ENCODE measurements at places on chromosomes 3 and 15.

DNA sequence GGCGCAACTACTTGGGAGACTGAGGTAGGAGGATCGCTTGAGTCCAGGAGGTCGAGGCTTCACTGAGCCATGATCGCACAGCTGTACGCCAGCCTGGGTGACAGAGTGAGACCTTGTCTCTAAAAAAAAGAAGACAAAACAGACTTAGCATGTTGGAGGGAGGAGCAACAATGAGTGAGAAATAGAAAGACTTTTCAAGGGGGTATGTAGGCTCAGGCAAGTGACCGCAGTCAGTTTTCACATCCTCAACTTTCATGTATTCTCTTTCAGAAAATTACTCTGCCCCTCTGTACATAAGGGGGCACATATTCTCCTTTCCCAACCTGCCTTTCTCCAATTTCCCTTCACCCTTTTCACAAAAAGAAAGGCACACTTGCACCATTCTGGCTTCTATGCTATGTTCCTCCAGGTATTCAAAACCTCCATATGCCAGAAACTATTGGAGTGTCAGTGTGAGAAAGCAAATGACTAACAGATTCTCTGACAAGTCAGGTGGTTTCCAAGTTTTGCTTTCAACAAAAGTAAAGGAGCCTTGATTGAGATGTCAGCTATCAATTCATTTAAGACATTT lies 7.6 kb downstream of the NSUN3 start:
- no peak for DNase-seq

DNA sequence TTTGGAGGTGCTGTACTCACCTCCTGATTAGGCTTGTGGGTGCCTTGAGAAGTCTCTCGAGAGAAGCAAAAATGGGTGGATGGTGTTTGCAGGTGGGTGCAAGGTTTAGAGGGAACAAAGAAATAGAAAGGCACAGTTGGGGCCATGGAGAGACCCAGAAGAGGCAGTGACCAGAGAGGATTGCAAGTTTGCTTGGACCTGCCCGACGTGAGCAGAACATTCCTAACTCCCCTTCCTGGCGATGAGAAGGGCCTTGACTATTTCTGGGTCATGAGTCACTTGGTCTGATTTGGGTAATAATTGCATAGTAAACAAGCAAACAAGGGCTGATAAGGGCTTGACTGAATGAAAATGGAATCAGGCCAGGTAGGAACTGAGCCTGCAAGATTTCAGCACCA lies 7.0 kb upstream of the CTSH start:
- DNase-seq, result no peak

DNA sequence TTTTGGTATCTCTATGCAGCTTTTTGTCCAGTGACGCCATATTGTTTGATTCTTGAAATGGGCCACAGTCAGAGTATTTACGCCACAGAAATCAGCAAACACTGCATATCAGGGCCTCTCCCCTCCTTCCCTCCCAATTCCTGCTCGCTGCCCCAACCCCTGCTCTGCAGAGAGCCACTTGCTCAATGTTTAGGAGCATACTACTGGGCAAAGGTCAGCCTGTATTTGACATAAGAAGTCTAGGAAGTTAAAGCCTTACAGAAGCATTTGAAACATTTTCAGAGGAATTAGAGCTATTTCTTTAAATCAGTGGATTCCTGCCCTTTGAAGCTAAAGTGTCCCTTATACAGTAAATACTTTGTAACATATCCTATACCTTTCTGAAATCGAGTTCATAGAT lies 17.4 kb upstream of the RARB start:
- no peak for DNase-seq

GRCh38 chr3:36193448-36193847 lies 186.9 kb upstream of the STAC start:
- DNase-seq, result no peak

- DNase-seq, result no peak
Observed at GRCh38 chr15:84818261-84819131, 1.3 kb downstream of the ALPK3 start.

DNA sequence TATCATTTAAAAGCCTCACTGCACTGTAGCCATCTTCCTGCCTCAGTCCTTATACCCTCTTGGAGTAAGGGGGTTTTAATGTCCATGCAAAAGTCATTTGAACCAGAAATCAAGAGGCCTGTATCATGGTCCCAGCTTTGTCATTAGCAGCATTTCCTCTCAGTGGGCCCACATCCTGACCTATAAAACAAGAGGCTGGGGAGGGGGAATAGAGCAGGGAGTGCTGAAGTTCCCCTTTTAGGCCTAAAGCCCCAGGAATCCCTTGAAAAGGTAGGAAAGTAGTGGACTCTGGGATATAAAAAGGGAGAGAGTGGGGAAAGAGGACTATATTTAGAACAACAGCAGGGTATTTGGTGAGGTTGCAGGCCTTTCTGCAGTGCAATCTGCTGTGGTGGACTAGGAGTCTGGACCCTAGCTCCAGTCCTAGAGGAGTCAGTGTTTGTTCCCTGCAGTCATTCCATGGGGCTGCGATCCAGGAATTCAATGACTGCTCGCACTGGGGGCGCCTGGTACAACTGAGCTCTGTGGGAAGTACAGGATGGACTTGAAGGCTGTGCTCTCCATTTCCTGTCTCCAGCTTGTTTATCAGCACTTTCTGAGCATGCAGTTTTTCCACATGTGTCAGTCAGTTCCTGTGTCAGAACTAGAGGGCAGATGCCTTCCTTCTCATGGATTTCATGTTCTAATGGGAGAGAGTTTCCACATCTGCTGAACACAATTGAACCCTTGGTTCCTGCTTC lies 46.8 kb downstream of the PDHB start:
- DNase-seq, result no peak

DNA sequence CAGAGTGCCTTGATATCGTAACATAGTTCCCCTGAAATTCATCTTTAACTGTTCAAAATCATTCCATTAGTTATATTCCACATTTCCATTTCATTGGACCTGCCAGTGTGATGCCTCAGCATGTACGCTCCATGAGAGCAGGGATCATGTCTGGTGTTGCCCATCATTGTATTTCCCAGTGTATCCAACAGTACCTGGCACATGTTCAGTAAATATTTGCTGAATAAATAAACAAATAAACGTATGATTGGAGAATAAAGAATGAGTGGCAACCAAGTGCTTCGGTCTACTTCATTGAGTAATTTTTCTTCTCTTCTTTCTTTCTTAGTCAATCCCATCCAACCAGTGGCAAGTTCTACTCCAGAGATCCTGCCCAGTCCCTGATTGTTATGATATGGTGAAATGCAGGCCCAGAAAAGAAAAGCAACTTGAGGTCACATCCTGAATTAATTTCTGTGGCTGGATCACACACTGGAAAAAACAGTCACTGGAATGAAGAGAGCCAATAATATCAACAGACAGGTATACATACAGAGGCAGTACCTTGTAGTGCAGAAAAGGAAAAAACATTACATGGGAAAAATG lies 101.2 kb downstream of the PLCH1 start:
- DNase-seq, result no peak

GRCh38 chr3:27670619-27671018 lies 51.5 kb downstream of the EOMES start:
- DNase-seq, result no peak

DNA sequence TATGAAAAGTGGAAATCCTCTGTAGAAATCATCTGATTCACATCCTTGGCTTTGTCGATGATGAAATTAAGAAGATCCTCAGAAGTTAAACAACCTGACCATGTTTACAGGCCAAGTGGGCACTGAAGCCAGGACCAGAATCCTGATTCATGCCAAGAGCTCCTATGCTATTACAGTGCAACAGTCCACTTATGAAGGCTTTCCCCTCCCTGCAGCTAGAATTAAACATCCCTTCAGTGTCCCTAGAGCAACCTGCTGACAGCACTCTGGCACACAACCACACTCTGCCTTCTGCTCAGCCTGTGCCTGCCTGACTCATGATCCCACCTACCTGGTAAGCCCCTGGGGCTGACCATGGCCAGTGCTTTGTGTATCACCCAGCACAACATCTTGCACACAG lies 33.8 kb downstream of the TXNRD3 start:
- no peak for DNase-seq

DNA sequence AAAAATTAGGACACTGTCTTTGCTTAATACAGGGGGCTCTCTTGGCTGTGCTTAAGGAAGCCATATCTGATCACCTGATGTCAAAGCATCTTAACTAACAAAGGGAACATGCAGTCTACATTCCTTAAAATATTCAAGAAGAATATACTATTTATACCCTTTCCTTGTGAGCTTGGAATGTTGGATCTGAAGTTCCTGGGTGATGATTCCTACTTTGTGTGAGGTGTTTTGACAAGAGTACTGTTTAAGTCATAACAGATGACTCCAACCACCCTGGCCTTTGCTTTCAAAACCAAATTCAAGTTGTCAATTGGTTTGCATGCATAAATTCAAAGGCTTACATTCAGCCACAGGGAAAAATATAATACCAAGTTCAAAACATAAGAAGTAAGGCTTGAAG lies 862.7 kb upstream of the SEMA6D start:
- no peak for DNase-seq

DNA sequence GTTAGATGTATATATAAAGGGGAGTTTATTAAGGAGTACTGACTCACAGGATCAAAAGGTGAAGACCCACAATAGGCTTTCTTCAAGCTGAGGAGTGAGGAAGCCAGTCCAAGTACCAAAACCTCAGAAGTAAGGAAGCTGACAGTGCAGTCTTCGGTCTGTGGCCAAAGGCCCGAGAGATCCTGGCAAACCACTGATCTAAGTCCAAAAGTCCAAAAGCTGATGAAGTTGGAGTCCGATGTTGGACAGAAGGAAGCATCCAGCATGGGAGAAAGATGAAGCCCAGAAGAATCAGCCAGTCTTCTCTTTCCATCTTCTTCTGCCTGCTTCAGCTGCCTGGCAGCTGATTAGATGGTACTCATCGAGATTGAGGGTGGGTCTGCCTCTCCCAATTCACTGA lies 107.5 kb downstream of the BCHE start:
- DNase-seq, result no peak

DNA sequence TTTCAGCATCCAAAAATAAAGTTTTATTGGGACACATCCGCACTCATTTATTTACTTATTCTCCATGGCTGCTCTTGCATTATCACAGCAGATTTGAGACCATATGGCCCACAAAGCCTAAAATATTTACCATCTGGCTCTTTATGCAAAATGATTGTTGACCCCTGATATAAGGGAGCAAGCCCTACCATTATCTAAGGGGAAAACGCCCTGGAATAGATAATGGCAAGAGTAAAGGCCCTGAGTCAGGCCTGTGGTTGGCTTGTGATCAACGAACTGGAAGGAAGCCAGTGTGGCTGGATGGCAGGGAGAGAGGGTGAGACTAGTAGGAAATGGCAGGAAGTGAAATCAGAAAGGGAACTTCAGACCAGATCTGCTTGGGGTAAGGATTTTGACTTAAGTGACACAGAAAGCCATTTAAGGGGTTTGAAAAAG lies 24.6 kb upstream of the DMXL2 start:
- no peak for DNase-seq

DNA sequence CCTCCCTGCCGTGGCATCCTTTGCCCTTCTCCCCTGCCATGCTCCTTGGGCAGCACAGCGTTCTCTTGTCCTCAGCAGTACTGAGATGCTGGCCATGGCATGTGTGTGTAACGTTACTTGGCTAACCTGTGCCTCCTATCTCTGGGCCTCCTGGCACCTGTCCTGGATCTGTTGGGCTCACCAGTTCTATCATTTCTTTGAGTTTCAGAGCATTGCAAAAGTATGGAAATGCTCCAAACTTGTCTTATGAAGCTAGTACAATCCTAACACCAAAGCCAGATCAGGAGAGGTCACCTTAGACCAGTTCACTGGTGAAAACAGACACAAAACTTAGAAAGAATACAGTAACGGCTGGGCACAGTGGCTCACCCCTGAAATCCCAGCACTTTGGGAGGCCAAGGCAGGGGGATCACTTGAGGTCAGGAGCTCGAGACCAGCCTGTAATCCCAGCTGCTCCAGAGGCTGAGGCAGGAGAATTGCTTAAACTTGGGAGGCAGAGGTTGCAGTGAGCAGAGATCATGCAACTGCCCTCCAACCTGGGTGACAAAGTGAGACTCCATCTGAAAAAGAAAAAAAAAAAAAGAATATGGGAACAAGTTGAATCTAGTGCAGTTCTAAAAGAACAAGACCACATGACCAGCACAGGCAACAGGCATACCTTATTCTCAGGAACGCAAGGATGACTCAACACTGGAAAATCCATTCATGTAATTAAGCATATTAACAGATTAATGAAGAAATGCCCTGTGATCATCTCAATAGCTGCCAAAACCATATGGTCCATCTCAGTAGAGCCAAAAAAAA lies 62.4 kb upstream of the TRPM1 start:
- no peak for DNase-seq

DNA sequence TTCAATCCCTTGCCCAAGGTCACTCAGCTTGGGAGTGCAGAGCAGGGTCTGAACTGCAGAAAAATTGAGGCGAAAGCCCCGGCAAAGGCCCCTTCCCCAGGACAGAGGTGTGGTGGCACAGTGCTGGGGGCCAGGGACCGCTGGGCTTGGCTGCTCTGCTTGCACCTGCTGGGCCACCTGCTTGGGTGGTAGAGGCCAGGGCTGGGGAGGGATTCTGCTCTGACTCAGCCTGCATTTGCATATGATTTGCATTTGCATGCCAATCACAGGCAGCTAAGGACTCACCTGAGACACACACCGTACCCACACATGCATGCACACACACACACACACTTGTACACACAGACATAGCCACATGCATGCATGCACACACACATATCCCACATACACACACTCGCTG lies 9.9 kb downstream of the GRM2 start:
- no peak for DNase-seq

DNA sequence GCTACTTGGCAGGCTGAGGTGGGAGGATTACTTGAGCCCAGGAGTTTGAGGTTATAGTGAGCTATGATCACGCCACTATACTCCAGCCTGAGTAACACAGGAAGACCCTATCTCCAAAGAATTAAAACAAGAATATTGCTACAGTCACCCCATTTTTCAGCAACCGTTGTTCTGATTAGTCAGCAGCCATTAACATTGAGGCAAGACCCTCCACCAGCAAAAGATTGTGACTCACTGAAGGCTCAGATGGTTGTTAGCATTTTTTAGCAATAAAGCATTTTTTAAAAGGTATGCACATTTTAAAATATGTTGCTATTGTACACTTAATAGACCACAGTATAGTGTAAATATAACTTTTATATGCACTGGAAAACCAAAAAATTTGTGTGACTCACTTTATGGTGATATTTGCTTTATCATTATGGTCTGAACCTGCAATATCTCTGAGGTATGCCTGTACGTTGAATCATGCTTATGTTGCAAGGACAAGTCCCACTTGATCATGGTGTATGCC lies 492.6 kb downstream of the SQOR start:
- DNase-seq, result no peak

DNA sequence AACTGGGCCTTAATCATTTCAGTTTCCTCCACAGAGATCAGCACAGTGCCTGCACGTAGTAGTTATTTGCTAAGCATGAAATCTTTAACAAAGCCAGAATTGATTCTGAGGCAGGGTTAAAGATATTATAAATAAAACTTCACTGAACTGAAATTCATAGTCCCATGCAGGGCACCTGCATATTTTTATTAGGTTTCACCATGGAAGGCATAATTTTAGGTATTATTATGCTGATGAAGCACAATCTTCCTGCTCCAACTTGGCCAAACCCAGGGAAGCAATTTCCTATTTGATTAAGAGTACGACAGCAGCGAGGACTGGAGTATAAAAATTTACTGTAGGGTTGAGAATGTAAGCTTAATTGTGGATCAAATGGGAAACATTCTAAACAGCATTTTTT lies 1070.4 kb upstream of the CFAP20DC start:
- no peak for DNase-seq

Measured in stimulated activated CD4-positive, alpha-beta T cell treated with anti-CD3 and anti-CD28 coated beads, Interleukin-1b, Interleukin-23, amount 100 ng/mL, for 48 hours (primary cell).